ENCODE measurements at places on chromosomes 7 and 10.

GRCh38 chr10:86124734-86125133 lies 241.9 kb downstream of the GRID1 start:
- no peak for DNase-seq

DNA sequence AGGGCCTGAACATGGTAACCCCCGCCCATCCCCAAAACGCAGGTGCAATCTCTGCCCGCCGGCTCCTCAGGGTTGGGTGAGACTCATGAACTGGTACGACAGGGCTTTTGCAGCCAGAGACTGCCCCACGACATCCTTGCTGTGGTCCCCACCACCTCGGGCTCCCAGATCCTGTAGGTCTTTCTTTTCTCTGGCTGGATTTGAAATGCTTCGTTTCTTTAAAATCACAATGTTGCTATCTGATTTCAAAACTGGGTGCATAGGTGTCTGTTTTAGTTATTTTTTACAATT lies 21.9 kb downstream of the WDR86 start:
- no peak for DNase-seq

- no peak for DNase-seq
These were observed 218.6 kb upstream of the INHBA start for GRCh38 chr7:41921453-41921981.

DNA sequence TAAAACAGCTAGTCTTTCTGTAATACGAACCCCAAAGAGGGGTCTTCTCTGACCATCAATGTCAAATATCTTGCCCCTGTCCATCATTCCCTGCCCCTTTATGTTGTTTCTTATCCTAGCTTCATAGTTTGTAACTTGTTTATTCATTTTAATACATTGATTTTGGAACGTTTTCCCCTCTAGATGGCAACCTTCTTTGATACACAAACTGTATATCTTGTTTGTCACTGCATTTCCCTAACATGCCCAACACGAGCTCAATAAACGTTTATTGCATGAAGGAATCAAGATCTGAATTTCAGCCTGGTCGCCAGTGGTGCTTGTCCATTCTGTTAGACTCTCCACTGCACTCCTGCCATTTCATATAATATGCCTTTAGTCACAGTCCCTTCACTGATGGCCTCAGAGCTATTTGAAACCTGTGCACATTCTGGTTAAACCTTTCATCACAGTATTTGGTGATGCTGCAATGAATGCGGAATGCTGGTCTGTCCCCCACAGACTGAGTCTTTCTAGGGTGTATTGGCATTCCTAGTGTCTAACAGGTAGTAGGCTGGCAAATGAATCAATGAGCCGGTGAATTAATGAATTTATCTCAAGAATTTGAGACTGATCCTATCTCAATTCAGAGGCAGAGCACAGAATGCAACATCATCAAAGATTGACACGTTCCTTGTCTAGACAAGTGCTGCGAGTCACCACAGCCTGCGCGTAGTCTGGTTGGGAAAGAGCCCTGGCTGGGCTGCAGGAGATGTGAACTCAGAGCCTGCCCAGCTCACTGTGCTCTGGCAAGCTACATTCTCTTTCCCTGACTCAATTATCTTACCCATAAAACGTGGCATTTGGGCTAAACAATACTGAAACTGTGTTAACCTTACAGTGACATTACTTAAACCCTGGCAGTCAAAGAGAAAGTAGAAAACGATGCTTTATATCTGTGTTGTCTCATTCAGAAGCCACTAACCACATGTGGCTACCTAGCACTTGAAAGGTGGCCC lies 55.2 kb upstream of the FRMD4A start:
- no peak for DNase-seq

GRCh38 chr7:158137516-158138328 lies 449.9 kb downstream of the PTPRN2 start:
- DNase-seq: no peak

DNA sequence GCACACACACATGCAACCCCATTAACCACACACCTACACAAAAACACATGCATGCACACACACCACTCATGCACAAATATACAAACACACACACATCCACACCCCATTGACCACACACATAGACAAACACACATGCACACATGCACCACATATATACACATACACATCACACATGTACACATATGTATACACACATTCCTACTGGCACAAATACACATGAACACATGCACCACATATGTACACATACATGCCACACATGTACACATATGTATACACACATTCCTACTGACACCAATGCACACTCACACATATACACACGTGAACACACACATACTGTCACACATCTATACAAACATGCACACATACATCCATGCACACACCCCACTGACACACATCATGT lies 212.5 kb upstream of the PPP2R2D start:
- DNase-seq: no peak

- DNase-seq: no peak
These were observed 886.4 kb upstream of the LRRN3 start for GRCh38 chr7:110204527-110204926.

GRCh38 chr7:2066251-2066919 lies 166.4 kb downstream of the MAD1L1 start:
- DNase-seq: no peak

GRCh38 chr7:130988443-130988842 lies 254.4 kb upstream of the KLF14 start:
- DNase-seq: peak; percentile 65

- DNase-seq: no peak
These were observed 107.3 kb downstream of the PROSER2 start for GRCh38 chr10:11930312-11930978.

GRCh38 chr10:30835146-30835545 lies 196.5 kb downstream of the ZNF438 start:
- no peak for DNase-seq

Measured in G401 (cell line).